ENCODE measurements at places on chromosomes 4 and X.

DNA sequence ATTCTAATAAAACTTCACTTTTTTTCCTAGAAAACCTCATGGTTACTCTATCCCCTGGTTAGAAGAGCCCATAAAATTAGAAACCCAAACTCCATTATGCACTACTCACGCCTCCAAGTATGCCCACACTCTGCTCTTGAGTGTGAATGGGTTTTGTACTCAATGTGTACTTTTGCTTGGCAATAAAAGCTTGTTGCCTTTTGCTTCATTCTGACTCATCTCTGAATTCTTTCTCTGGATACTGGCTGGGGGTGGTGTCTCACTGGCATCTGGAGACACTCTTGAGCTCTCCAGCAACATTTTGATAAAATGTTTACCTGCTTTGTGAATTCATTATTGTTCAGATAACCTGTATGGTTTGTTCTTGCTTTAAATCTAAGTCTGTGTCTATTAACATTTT lies 963.3 kb downstream of the TRAM1L1 start:
- DNase-seq = no peak

- no peak for DNase-seq
These were observed 16.2 kb downstream of the DGKQ start for GRCh38 chr4:957231-957580.

DNA sequence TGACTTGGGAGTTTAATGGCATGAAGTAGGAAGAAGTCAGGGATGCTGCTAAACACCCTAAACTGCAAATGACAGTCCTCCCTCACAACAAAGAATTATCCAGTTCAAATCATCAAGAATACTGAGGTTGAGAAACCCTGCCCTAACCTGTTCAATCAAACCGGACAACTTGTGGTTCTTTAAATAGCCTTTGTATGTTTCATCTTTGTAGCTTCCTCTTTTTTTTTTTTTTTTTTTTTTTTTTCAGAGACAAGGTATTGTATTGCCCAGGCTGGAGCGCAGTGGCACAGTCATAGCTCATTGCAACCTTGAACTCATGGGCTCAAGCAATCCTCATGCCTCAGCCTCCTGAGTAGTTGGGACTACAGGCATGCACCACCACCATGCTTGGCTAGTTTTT lies 52.5 kb upstream of the TTC29 start:
- no peak for DNase-seq

DNA sequence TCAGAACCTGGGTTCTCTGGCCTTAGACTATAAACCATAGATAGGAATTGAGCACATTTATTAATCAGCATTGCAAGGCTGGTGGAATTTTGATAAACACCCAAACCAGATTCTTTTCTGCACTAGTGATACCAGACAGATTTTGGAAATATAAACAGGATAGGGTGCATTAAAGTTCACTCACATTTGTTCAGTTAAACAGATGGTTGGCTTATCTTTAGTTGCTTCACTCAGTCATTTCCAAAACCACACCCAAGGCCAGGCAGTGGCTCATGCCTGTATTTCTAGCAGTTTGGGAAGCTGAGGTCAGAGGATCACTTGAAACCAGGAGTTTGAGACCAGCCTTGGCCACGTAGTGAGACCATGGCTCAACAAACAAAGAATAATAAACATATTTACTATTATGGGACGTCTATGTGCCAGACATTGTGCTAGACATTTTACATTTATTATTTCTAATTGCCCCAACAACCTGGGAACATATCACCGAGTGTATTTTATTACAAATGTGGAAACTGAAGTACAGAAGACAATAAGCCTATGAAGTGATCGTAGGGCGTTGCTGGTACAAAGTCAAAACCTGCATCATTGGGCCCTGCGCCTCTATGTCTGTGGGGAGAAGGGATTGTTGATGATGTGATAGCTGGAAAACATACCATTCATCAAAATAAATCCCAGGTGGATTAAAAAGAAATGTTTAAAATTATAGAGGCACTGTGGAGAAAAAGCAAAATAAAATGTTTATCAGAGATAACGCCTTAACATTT lies 15.0 kb downstream of the ADD1 start:
- peak; percentile 41 for DNase-seq

GRCh38 chrX:42869659-42870476 lies 91.9 kb upstream of the PPP1R2C start:
- no peak for DNase-seq

- no peak for DNase-seq
These were observed 1972.6 kb downstream of the ARAP2 start for GRCh38 chr4:34271479-34272355.

GRCh38 chr4:72702948-72703347 lies 133.9 kb upstream of the ADAMTS3 start:
- no peak for DNase-seq

GRCh38 chrX:14389682-14390081 lies 139.7 kb upstream of the GLRA2 start:
- no peak for DNase-seq

DNA sequence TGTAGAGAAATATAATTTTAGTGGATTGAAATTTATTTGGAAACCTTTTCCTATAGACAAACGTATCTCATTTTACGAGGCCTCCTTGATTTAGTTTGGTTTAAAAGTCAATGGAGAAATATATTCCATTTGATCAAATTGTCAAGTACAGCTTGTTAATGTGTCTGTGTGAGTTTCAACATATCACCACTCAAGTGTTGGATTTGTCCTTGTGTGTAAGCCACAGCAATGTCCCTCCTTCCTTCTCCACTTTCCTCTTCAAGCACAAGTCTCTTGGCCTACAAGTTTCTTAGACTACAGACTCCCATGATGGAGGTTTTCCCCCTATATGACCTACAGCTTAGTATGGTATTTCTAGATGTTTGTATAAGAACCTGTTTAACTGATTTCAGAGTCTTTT lies 104.7 kb downstream of the SYNPO2 start:
- DNase-seq = no peak

GRCh38 chr4:48557478-48557877 lies 67.4 kb downstream of the ZAR1 start:
- no peak for DNase-seq

DNA sequence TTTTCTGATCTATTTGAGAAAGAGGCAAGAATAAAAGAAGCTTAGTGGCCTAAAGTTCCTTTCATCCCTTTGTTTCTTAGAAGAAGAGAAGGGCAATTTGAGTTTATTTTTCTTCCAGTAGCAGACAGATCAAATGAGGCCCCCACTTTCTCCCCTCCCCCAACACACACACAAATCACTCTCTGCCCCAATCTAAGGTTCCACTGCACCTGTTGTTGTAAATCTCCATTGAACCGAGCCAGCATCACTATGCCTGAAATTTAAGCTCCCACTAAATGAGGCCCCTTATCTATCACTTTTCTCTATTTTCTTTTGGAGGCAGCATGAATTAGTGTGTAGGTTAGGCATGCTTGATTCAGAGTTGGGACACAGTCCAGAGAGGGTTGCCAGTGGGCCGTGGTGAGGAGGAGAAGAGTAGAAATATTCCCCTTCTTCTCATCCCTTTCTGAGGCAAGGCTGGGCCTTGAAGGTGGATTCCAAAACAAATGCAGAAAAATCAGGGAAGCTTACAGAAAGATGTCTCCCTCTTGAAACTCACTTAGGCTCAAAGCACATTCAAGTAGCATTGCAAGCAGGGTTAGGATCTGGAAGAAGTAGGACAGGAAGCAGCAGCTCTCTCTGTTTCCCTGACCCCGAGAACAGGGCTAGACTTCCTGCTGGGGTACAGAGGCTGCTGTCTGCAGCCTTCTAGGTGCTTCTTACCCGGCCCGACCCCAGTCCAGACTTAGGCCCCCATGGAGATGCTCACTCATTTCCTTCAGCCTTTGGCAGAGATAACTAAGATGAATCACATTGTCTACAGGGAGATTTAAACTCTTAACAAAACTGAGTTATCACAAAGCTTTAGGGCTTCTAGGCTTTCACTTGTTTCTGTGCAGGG lies 70.7 kb downstream of the RASL11B start:
- DNase-seq = peak; percentile 43

DNA sequence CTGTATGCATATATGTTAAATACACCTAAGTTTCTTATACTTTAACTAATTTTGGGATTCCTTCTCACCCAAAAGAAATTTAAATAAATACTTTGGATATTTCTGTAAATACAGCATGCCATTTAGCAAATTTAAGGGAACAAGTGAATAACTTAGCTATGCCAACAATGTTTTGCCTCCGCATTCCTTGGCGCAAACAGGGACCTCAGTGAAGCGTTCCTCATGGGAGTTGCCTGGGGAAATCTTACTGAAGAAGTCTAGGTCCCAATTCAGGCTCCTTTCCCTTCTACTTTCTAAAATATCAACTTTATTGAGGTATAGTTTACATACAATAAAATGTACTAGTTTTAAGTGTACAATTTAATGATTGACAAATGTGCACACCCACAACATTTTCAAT lies 25.0 kb downstream of the COL4A5 start:
- DNase-seq = peak; percentile 74

DNA sequence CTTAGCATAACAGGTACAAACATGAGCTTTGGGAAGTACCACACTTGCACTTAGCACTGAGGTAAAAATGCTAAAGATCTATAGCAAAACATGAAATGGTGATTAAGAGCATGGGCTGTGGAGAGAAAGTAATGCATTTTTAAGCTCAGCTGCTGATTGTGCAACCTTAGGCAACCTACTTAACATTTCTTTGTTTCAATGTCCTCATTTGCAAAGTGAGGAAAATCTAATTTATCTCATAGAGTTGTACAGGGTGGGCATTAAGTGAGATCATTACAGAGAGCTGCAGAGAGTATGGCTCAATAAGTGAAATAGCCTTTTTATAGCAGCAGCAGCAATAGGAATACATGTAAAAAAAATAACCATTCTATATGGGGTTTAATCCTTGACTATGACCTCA lies 87.0 kb downstream of the PAK3 start:
- no peak for DNase-seq

GRCh38 chr4:167234316-167234881 lies at the start of gene SPOCK3:
TSS of gene SPOCK3 (minus strand) at chr4:167234494.
- peak; percentile 5 for DNase-seq

DNA sequence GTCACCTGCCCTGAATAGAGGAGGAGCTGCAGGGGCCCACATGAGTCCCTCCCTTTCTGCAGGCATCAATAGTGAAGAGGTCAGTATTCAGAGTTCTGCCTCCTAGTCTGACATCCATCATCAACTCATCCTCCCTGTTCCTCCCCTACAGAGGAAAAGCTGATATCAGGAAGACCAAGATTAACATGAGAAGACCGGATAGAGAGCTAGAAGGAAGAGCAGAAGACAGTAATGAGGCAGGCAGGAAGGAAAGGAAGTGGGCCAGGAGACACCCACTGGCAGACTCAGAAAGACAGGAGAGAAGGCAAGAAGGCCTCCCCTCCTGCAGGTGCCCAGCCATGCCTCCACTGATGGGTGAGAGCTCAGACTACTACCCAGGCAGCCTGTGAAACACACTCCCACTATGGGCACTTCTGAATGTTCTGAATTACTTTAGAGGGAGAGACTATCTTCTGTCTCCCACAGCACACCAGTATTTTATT lies 74.6 kb downstream of the CC2D2A start:
- DNase-seq = no peak

GRCh38 chrX:104391906-104392305 lies 137.2 kb upstream of the ESX1 start:
- no peak for DNase-seq

DNA sequence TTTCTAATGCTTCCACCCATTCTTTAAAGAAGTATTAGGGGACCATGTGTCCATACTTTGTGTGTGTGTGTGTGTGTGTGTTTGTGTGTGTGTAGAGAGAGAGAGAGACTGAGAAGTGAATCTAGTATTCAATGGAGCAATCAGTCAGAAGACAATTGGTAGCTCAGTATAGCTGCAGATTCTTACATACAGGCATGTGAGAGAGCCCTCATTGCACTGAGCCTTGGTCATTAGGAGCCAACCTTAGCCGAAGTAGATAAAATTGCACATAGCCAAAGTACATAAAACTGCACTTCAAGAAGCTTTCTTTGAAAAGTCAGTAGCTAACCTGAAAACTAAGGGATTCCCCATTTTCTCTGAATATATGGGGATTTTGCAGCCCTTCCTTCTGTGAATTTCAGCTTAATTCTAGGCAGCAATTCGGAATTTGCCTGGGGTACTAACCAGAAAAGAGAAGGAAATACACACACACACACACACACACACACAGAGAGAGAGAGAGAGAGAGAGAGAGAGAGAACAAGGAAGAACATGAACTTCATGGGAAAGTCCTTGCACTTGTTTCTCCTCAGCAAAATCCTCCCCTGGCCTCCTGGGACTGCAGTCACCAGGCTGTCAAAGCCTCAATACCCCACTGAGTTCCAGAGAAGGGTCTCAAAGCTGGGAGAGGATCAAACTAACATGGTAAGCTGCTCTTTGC lies 1.7 kb upstream of the PRDM8 start:
- no peak for DNase-seq

- no peak for DNase-seq
These were observed 21.8 kb downstream of the SH3TC1 start for GRCh38 chr4:8220661-8221450.

- peak; percentile 9 for DNase-seq
These were observed 336.8 kb upstream of the PPARGC1A start for GRCh38 chr4:24226667-24227066.

DNA sequence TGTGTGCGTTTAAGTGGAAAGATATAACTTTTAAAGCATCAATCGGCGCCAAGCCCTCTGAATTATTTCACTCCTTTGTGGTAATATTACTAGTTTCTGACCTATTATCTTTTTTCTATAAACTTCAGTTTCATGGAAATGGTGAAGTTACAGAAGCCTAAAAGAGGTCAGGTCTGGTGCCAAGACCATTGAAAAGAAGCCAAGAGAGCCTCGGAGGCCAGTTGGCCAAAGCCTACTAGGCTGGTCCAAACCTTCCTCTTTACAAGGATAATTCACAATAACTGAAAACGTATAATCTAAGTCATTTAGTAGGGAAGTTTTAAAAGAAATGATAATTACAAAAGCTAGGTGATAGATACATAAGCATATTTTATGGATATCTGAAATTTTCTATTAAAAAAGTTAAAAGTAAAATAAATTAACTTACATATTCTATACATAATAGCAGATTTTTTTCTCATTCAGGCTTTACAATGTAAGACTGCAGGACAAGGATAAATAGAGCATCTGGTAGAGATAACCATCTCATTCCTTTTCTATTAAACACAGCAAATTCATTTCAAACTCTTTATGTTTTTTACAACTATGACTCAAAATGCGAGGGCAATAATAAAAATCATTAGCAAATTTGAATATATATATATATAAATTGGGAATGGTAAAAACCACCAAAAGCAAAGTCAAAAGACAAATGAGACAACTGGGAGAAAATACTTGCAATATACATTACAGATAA lies 49.2 kb downstream of the WDFY3 start:
- DNase-seq = peak; percentile 45

DNA sequence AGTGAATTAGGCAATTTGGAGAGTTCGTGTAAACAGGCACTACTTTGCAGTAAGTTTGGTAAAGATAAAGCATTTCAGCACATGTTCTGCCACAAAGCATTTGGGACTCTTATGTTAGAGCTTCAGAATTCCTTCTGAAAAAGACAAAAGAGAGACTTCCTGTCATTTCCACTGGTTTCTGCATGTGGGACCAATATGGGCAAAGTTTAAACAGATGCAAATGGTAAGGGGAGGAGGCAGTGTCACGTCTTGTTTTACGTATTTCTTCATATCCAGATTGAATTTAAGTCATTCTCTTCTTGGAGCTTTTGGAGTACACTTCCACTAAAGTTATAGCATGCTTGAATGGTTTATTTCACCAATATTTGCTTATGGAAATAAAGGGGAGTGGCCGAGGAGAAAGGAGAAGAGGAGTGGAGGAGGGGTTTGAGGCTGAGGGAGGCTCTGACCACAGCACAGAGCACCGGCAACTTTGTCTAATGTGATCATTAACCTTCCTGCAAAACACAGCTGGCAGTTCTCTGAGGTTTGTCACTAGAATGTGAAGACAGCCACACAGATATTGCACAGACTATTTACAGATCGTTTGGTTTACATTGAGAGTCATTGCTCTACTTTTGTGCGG lies at the start of gene APELA:
TSS of gene APELA (plus strand) at position 479 of the 625 bp plus-strand sequence. CDS start 154 bp downstream, outside the sequence.
- DNase-seq = no peak

GRCh38 chr4:56995525-56995924 lies 16.8 kb downstream of the POLR2B start:
- DNase-seq = peak; percentile 53

All from EH (cell line).